Right cardiac atrium (tissue), 5 donors: ENCODE measurements at places on chromosomes 13 and 19. TPM values are rescaled to one million over a fixed set of nuclear protein-coding genes. Genes with fewer than 3 reads are reported as not detected.
A peak's percentile ranks its signal among the peaks of the same experiment; 100 is the strongest.

Gene LAIR1
- polyA plus RNA-seq: 2.9 TPM

GRCh38 chr13:19267746-19268145 lies 86.1 kb upstream of the TUBA3C start:
- DNase-seq: no peak

- no peak for DNase-seq
Observed at GRCh38 chr13:26721251-26722121, 39.1 kb downstream of the GPR12 start.

Gene C19orf81
- polyA plus RNA-seq: 0.52 TPM

Gene BEST2
- not detected for polyA plus RNA-seq

DNA sequence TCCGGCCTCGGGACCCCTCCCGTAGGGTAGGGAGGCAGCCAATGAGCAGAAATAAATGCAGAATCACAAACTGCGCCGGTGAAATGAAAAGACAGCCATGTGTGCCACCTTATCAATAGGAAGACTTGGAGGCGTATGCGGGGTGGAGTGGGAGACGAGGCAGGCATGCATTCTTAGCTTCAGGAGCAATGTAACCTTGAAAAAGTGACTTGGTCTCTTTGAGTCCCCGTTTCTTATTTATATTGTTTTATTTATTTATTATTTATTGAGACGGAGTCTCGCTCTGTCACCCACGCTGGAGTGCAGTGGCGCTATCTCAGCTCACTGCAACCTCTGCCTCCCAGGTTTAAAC lies 16.0 kb downstream of the SSC5D start:
- DNase-seq: no peak

- DNase-seq: no peak
Observed at GRCh38 chr19:45820413-45821102, 5.5 kb upstream of the RSPH6A start.

Gene CSNK1A1L
- not detected for polyA plus RNA-seq

DNA sequence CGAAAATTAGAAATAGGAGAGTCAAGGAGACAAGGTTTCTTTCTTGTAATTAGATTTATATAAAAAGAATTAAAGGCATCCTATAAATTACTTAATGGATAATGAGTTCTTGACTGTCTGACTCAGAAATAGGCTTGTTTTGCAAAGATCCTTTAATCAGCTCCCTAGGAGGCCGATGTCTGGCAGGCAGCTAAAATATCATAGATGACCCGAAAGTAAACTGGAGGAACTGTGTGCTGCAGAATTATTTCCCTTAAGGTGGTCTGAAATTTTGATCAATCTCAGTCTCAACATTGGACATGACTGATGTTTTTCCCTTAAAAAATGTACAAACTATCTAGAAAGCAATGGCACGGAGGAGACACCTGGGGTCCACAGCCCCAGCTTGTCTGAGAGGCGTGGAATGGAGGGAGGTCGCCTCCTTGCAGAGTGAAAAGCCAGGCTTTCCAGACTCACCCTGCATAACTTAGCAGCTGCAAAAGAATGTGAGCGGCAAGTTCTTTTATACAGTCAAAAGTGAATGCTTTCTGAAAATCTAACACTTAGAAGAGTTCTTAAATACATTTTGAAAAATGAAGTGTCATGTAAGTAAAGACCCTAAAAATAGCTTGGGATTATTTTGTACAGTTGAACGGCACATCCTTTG lies 44.8 kb downstream of the MBNL2 start:
- DNase-seq: no peak

Gene SEMA6B
- 11.5 TPM for polyA plus RNA-seq

DNA sequence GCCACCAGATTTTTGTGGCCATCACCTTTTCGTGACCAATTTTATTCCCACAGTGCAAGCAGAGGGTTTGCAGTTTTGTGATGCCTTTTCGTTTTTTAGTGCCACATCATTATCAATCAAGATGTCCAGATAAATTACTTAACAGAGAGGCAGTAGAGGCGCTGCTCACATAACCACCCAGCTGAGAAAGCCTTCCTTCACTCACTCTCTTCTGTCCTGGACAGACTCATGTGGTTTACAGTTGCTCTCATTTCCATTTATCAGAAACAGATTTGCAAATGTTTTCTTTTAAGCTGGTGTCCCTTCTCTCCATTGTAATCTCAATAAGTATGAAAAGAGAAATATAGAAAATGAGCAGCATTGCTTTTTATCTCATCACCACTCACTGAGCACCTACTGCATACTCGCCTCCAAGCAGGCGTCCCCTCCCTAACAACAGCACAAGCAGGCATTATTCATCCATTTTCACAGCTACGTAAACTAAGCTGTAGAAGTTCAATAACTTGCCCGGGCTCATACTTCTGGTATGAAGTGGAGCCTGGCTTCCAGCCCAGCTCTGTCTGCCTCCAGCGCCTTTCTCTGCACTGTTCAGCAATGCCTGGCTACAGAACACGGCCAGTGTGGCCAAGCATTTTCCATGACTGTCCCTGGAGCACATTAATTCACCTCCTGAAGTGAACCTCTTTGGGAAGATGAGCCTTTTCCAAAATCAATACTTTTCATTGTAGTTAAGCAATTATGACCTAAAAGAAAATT lies 34.6 kb upstream of the KATNAL1 start:
- peak; percentile 92 for DNase-seq

GRCh38 chr19:30314805-30315155 lies 57.4 kb upstream of the ZNF536 start:
- no peak for DNase-seq

GRCh38 chr19:42191330-42191729 lies 26.1 kb downstream of the DEDD2 start:
- DNase-seq: no peak

DNA sequence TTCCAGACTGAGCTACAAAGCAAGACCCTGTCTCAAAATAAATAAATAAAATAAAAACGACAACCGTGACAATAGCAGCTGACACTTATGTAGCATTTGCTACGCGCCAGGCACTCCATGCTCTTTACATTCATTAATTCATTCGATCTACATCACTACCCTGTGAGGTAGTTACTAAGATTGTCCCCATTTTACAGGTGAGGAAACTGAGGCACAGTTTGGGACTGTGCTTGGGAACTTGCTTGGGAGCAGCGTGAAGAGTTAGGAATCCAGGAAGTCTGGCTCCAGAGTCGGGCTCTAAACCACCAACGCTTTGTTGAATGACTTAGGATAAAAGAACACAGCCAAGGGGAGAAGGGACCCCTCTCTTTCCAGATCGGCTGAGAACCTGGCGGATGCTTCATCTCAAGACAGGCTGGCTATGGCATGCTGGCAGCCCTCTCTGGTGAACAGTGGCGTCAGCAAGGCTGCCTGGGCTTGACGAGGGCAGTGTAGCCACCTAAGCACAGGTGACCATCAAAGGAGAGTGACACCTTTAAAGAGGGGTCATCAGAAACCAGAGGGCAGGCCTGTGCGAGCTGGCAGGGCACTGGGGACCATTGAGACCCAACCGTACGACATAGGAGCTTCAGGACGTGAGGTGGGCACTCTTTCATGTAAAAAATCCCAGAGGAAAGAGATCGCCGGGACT lies 591 bp downstream of the DOHH start:
- no peak for DNase-seq

GRCh38 chr19:55675661-55676354 lies 782 bp downstream of the EPN1 start:
- DNase-seq: no peak

DNA sequence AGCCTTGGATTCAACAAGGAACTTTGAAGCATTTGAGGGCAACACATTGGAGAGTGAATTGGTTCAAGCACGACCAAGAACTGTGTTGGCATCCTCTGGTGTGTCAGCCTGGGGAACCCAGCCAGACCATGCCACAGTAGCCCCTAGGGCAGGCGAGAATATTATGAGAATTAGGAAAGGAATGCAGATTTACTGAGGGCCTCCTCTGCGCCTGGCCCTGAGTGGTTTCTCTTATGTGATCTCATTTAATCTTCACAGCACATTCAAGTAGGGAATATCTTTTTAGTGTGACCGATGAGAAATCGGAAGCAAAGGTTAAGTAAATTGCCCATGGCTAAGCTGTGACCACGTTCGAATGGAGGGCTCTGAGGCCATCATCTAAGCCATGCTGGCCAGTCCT lies 15.3 kb upstream of the ERICH6B start:
- DNase-seq: no peak

Gene ZNF426
- 4.2 TPM for polyA plus RNA-seq

Gene C2CD4C
- polyA plus RNA-seq: 0.79 TPM

Gene GIPR
- polyA plus RNA-seq: 8.7 TPM

- no peak for DNase-seq
Observed at GRCh38 chr13:42781352-42781751, at the start of gene FAM216B. FAM216B (plus strand) TSS chr13:42781584; CDS start chr13:42784068, 2,484 bp downstream.
